ENCODE measurements at places on chromosomes 12 and 14.
A peak's percentile ranks its signal among the peaks of the same experiment; 100 is the strongest.

- no peak for DNase-seq
These were observed 21.4 kb downstream of the KLRK1 start for GRCh38 chr12:10368206-10369171.

- DNase-seq: no peak
These were observed 89.7 kb downstream of the ERGIC2 start for GRCh38 chr12:29291226-29291625.

DNA sequence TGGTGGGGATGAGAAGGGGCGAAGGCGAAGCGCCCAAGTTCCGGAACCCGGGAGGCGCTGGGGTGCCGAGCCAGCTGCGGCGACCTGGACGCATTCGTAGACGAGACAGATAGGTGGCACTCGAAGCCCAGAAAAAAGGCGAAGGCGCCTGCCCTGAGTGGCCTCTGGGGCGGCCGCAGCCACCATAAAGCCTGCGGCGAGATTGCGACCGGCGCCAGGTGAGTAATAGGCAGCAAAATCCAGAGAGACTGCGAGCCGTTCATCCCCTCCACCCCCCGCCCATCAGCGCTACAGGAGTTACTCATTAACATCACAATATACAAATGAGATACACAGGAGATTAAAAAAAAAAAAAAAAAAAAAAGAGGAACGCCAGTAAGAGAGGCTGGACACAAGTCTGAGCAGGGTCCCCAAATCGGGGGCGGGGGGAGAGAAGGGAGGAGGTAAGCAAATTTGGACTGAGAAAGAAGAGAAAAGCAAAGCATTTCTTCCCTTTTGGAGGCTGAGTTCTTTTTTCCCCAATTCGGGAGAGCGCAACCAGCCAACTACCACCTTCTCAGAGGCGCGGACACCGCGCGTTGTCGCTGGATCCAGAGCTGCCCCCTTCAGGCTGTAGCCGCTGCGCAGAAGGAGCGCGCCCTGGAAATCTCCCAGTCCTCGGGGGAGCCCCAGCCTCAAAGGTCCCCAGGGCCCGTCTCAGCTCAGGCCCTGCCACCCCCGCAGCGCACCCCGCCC, 15.7 kb downstream of the TBX3 start:
- DNase-seq: no peak

GRCh38 chr12:39723831-39724230, 104.2 kb upstream of the ABCD2 start:
- no peak for DNase-seq

DNA sequence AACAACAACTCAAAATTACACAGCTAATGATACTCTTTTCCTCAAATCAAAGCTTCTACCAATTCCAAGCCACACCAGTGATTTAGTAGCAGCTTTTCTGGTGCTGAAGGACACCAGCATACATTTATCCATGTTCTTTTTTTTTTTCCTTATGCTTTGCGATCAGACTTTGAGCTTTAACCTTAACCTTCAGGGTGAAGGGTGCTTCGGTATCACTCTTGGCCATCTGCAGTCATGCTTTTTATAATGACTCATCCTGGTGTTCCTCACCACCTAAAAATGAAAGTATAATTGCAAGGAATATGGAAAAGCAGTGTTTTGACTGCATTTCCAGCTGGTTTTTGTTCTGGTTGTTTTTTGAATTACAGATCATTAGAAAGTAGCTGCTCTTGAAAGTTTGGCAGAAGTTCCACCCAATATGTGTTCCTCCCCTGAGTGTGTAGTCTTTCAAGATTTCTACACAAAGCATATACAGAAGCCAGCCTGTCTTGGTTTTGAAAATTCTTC, 1.3 kb upstream of the SLC41A2 start:
- DNase-seq: no peak

- DNase-seq: no peak
These were observed 27.2 kb upstream of the FBRSL1 start for GRCh38 chr12:132462788-132463187.

DNA sequence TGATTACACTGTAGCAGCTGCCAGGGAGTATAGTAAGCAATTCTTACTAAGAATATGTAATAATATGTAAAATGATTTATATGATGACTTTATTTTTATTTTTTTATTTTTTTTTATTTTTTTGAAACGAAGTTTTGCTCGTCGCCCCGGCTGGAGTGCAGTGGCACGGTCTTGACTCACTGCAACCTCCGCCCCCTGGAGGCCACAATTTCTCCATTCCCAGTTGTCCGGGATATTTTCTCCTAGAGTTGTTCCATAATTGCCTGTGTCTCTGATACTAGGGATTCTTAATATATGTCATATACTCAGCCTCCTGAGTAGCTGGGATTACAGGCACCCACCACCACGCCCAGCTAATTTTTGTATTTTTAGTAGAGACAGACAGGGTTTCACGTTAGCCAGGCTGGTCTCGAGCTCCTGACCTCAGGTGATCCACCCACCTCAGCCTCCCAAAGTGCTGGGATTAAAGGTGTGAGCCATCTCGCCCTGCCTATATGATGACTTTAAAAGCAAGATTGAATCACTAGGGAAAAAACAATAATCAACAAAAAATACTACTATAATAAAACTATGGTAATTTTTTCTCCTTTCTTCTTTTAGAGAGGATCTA, 12.2 kb upstream of the ITPR2 start:
- peak; percentile 16 for DNase-seq

GRCh38 chr14:33933386-33933933, 17.4 kb downstream of the EGLN3 start:
- DNase-seq: no peak

DNA sequence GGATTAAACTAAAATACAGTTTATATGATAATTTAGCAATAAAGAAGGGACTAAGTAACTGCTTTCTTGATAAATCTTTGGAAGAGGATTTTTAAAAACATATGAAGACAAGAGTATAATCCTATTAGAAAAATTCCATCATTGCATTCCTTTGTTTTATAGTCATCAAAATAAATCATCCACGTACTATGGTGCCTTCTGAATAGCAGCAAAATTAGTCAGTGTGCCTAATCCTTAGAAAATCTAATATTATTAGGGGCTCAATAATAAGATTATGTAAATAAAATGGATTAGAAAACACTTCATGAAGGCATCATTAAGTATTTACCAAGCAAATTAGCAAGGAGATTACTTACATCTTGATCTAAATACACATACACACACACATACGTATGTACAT, 102.1 kb downstream of the KCNH5 start:
- no peak for DNase-seq

GRCh38 chr12:7571257-7571656, 67.7 kb upstream of the CD163 start:
- DNase-seq: no peak

DNA sequence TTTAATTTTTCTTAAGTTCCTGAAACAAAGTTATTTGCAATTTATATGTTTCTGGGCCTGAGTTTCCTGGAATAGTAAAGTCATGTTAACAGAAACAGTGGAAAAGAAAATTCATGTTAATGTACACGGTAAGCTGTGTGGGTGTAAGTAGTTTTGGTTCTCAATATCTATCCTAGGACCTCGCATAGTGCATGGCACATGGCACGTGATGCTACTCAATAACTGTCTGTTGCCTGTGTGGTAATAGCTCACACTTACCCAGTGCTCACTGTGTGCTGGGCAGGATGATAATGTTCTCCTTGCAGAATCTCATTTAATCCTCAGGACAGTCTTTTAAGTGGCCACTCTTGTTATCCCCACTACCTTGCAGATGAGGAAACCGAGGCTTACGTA, 100.7 kb downstream of the DUSP16 start:
- DNase-seq: no peak

- peak; percentile 75 for DNase-seq
These were observed 185.6 kb upstream of the C14orf180 start for GRCh38 chr14:104393898-104394381.

DNA sequence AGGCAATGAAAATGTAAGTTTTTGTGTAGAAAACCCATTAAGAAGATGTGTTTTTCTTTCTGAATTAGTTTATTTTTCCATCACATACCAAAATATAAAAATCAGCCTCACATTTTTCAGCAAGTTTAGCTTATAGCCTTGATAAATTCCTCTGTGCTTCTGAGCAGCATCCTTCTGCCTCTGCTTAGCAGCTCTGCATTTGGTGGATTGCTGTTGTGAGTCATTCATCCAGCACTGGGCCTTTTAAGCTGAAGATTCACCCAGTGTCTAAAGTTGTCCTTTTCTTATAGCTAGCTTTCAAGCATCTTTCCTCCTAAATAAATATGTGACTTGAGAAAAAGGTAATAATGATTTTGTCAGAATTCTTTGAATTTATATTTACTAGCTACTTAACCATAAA, 206.1 kb downstream of the PCNX1 start:
- DNase-seq: no peak

DNA sequence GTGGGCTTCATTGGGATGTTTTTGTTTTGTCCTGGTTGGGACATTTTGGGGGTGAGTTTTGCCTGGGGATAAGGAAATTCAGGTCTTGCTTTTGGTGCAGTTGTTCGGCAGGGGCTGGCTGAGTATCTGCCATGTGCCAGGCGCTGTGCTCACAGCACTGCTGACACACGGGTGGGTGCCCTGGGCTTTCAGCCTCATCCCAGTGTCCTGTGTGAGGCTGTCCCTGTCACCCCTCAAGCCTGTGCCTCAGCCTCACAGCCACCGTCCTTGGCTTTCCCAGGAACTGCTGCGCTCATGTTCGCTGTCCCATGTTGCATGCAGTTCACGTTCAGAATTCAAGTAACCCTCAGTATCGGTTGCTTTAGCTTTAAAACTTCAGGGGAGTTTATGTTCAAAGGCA, 24.9 kb downstream of the XRCC3 start:
- no peak for DNase-seq

DNA sequence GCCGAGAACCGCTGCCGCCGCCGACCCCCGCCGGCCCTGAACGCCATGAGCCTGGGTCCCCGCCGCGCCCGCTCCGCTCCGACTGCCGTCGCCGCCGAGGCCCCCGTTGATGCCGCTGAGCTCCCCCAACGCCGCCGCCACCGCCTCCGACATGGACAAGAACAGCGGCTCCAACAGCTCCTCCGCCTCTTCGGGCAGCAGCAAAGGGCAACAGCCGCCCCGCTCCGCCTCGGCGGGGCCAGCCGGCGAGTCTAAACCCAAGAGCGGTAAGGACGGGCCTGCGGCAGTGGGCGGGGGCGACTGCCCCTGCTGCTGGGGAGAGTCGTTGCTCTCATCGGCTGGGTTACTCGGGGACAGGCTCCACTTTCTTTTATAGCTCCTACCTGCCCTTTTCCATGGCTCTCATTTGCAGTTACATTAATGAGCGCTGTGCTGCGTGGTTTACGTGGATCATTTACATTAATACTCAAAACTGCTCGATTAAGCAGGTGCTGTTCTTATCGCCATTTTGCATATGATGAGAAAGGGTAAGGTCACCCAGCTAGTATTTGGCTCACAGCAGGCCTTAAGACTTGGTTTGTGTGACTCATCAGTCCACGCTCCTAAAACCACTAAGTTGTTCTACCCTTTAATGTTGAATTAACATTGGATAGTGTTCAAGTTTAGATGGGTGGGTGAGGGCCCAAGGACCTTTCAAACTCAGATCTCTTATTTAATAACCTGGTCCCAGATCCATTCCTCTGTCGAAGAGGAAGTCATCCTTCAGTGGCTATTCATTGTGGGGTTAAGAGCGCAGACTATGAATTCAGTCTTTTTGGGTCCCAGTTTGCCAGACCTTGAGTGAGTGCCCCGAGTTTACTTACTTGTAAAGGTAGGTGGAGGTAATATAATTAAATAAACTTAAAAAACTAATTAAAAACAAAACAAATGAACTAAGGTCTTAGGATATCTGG, 823 bp downstream of the RNF10 start:
- DNase-seq: peak; percentile 49

DNA sequence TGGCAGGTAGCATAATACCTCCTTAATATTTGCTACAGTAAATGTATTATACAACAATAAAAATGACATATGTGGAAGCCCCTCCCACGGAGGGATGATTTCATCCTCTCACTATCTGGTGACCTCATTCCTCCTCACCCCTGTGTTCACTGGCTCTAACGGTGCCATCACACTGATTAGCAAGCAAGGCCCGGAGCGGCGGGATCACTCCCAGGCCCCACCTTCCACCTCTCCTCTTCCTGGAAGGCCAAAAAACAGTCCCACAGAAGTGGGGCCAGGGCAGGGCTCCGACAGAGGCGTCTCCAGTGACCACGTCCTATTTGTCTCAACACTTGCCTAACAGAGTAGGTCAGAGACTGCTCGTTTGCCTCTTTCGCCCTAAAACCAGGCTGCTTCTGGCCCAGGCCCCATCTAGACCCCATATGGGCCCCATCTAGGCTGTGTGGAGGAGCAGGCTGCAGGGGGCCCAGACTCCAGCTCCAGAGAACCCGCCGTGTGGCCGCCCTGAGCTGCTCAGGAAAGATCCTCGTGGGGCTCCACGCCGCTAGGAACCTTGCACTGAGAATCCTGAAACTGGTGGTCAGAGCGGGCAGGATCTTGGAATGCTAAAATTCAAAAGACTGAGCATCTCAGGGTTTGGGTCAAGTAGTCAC, 3.7 kb downstream of the SELPLG start:
- DNase-seq: peak; percentile 47

DNA sequence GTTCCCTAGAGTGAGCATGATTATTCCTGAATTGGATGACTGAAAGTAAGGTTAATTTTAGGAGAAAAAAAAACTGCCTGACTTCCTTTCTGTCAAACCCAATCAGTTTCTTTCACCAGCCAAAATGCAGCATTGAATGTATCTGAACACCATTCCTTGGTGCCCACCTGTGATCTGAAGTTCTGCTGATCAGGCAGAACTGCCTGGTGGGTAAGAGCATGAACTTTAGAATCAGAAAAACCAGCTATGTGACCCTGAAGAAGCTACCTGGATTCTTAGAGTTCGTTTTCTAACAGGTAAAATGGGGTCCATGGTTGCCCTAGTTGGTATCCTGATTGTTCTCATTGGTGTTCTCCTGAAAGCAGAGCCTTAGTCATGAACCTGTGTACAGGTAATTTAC, 506.9 kb downstream of the MED13L start:
- no peak for DNase-seq

Measured in activated CD4-positive, alpha-beta T cell treated with anti-CD3 and anti-CD28 coated beads, Interleukin-2, amount 50 U/mL, for 1 hour (primary cell).